Muscle of leg (tissue), 16 donors: ENCODE measurements at places on chromosomes 12 and 14. TPM values are rescaled to one million over a fixed set of nuclear protein-coding genes. Genes with fewer than 3 reads are reported as not detected.

The KCNH3 gene
- total RNA-seq = 1.1 TPM

The NUDT14 gene
- total RNA-seq = 21.9 TPM

DNA sequence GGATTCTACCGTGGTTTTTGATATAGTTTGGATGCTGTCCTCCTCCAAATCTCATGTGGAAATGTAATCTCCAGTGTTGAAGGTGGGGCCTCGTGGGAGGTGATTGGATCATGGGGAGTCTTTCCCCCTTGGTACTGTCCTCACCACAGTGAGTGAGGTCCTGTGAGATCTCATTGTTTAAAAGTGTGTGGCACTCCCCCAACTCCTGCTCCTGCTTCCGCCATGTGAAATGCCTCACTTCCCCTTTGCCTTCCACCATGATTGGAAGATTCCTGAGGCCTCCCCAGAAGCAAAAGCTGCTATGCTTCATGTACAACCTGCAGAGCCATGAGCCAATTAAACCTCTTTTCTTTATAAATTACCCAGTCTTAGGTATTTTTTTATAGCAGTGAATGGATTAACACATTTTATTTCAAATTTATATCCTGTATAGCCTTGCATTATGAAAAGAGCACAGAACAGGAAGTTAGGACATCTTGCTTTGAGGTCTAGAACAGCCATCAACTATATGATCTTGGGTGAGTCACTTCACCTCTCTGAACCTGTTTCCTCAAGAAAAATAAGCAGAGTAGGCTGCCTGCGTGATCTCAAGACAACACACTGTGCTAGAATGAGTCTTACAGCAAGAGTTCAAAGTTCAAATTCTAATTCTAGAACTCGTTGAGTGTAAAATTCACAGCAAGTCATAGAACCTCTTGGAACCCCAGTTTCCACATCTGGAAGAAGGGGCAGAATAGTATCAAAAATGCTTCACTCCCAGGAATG, 160.9 kb upstream of the EEA1 start:
- no peaks in the 10 kb centered on the region for H3K36me3 ChIP-seq
- DNase-seq = no peak
- H3K27ac ChIP-seq = no peak overlapping the region
- H3K27me3 ChIP-seq = no peaks in the 10 kb centered on the region
- no peak overlapping the region for H3K4me3 ChIP-seq

DNA sequence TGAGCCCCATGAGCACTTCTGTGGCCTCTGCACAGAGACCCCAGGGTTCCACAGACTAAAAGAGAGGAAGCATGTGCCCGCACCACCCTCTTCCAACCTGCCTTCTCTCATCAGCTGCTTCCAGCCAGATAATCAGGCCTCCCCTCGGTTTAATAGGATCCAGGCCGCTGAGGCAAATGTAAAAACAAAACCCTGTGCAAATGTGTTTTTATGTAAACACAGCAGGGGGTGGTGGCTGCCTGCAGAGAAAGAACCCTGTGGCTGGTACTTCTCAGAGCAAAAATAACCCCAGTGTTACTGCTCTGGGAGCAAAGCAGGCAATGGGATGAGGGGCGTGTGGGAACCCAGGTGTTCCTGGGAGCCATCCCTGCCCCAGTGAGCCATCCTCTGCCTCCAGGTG, 46.2 kb downstream of the WSCD2 start:
- no peak overlapping the region for H3K4me3 ChIP-seq
- H3K4me1 ChIP-seq = no peaks in the 10 kb centered on the region
- no peaks in the 10 kb centered on the region for H3K27me3 ChIP-seq
